ENCODE measurements at places on chromosomes 13 and 19.

DNA sequence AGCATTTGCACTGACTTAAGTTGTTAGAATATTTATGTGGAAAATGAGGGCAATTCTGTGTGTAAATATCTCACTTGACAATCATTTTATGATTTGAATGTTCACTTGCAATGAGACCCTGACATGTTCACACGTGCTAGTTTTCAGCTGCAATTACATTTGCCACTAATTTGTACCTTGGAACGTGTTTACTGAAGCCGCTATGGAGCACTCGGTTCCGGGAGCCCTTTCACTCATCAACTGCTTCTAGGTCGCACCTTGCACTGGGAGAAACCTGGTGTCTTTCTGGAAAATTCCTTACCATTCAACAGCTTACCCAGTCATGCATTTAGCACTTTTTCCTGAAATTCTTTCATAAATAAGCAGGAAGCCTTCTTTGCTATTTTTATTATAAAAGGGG is 229.6 kb downstream of the ZIC5 start:
- DNase-seq = no peak

DNA sequence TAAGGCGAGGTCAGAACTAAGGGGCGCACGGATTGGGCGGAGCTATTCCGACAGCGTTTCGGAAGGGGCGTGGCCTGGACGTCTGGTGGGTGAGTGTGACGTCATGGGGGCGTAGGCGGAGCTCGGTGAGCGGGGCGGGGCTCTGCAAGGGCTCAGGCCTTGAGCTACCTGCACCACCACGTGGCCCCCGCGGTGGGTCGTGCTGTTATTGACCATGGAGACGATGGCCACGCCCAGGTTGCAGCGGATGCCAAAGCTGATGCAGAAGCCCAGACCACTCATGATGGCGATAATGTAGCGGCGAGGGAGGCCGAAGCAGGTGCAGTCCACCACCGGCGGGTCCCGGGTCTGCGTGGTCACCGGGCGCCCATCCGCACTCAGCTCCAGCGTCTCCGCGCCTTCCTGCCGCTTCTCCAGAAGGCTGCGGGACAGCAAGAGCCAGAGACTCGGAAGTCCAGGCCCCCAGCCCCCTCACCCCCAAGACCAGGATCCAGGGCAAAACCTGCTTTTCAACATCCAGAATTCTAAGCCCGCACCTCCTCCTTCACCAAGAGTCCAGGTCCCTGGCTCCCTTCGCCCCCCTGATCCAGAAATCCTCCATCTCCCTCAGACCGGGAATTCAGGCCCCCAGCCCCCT is 4.8 kb downstream of the SLC17A7 start:
- peak; percentile 63 for DNase-seq

DNA sequence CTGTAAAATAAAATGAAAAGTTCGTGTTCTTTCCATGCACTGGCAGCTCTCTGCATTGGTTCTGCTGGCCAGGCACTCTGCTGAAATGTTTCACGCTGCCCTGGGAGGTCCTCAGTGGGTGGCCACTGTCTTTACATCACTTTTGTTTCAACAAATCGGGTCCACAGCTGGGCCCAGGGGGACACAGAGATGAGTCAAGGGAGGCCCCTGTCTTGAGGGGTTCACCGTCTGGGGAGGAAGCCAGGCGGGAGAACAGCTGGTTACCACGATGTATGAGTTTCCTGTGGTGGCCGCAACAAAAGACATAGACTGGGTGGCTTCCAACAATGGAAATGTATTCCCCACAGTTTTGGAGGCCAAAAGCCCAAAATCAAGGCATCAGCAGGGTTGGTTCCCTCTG is 5.1 kb upstream of the KLF2 start:
- no peak for DNase-seq

DNA sequence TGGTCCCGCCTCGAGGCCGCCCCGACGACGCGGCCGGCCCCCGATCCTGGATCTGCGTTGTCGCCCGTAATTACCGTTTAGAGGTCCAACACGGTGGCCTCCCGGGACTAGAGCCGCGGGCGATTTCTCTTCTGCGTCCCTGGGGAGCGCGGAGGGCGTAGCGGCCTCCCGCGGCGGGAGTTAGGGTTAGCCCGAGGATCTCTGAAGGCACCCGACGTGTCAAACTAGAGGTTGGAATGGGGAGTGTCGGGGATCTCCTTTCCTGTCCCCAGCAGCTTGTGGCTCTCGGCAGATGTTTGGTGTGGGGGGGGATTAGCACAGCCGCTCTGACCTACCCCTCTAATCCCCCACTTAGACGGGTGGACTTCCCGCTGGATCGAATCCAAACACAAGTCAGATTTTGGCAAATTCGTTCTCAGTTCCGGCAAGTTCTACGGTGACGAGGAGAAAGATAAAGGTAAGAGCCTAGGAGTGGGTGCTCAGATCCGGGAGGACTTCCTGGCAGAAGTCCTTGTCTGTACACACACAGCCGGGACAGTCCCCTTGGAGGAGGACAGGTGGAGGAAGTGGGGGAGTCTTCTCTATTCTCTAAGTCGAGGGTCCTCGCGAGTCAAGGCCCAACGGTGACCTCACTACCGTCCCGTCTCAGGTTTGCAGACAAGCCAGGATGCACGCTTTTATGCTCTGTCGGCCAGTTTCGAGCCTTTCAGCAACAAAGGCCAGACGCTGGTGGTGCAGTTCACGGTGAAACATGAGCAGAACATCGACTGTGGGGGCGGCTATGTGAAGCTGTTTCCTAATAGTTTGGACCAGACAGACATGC is 581 bp downstream of the CALR start:
- DNase-seq = peak; percentile 64

- no peak for DNase-seq
Measured at GRCh38 chr13:109135018-109135417, 505.6 kb downstream of the MYO16 start.

DNA sequence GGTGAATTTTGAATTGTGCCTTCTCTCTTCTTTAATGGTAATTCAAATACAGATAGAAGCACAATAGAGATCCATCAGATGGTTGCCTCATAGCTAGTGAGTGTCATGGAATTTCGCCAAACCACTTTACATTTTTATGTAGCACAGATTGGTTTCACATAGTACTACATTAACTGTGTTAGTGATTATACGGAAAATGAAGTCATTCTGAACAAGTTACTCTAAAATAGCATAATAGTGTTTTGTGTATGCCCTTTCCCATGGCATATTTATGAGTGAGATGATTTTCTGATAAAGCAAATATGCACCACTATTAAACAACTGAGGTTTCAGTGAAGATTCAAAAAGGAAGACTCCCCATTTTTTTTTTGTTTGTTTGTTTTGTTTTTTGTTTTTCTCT is 1623.5 kb downstream of the PCDH9 start:
- no peak for DNase-seq

GRCh38 chr19:15466851-15467733 is 2.7 kb upstream of the RASAL3 start:
- DNase-seq = peak; percentile 20

DNA sequence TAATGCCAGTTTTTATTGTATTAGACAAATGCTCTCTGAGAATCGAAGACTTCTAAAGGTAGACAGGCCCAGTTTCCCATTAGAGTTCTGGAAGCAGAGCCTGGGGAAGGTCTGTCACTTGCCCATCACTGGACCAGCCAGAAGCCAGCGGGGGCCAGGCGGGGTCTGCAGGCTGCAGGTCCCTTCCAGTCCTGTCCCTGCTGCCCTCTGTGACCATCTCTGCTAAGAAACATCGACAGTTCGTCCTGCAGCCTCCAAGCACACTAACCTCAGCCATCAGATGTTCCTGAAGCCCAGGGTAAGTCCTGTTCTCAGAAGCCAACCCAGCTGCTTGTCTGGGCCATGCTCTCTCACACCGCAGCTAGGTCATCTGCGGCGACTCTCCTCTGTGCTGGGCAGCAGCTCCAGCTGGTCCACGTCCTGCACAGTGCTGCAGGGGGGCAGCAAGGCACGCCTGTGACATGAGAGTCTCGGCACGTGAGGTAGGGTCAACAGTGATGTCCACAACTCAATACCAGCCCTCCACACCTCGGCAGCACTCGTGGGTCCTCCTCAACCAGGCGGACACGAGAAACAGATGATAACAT is 2.9 kb upstream of the ADPRHL1 start:
- DNase-seq = no peak

- DNase-seq = no peak
Measured at GRCh38 chr13:50512474-50513299, 330.8 kb downstream of the DLEU7 start.

GRCh38 chr19:8335343-8336071 is 7.6 kb downstream of the KANK3 start:
- no peak for DNase-seq

DNA sequence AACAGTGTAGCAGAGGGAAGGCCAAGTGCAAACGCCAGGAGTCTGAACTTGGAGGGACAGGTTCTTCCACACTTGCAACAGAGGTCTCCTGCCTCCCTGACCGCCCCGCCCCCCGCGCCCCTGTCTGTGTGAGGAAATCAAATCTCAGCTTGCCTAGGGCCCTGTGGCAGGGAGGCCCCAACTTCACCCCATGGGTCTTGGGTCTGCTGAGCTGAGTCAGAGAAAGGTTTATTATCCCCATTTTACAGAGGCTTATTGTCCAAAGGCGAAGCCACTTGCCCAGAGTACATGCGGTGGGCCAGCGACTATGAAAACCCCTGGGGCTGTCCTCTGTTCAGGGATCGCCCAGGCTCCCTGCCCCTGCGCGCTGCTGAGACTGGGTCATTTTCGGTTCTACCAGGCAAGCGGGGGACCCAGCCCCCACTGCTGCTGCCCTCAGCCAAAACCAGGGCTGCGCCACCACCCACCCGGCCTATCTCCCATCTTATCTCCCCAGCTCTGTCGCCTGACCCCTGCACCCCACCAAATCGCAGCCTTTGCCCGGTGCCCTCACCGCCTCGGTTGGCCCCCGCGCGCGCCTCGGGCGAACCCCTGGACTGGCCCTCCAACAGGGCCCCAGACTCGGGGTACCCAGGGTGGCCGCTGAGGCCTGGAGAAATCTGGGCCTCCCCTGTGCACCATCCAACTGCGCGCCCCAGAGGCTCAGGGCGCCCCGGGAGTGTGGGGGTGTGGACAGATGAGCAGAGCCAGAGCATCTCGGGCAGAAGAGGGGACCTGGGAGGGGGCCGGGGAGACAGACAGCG is 850 bp upstream of the CERS4 start:
- DNase-seq = no peak

DNA sequence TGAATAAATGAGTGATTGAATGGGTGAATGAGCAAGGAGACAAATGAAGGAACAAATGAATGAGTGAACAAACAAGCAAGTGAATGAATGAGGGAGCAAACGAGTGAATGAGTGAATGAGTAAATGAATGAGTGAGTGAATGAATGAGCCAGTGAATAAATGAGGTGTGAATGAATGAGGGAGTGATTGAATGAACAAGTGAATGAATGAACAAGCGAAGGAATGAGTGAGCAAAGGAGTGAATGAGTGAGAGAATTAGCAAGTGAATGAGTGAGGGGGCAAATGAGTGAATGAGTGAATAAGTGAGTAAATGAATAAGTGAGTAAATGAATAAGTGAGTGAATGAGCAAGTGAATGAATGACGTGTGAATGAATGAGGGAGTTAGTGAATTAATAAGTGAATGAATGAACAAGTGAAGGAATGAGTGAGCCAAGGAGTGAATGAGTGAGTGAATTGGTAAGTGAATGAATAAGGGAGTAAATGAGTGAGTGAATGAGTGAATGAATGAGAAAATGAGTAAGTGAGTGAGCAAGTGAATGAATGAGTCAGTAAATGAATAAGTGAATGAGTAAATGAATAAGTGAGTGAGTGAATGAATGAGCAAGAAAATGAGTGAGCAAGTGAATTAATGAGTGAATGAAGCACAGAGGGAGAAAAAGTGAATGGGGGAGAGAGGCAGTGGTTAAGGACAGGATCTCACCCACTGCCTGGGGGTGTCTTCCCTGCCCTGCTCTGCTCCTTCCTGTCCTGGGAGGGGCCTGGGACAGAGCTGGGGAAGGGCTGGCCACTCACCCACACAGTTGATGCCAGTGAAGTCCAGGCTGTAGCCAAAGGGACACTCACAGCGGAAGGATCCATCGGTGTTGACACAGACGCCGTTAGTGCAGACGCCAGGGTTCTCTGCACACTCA is 36.4 kb downstream of the CCL25 start:
- no peak for DNase-seq

GRCh38 chr13:46544208-46544607 is 8.8 kb upstream of the LRCH1 start:
- no peak for DNase-seq

DNA sequence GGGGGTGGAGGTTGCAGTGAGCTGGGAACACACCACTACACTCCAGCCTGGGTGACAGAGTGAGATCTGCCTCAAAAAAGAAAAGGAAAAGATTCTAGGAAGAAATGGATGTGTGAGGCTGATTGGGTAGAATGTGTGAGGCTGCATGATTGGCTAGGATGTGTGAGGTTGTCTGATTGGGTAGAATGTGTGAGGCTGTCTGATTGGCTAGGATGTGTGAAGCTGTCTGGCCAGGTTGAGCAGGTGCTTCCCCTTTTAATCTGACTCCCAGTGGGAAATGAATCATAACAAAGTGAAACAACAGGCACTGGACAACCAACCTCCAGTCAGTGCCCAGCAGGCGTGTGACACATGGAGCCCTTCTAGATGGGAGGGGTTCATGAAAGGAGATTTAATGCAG is 14.7 kb downstream of the C13orf46 start:
- no peak for DNase-seq

GRCh38 chr19:52670046-52670445 is 31.9 kb upstream of the ZNF83 start:
- DNase-seq = no peak

GRCh38 chr19:47228937-47229675 is 1.9 kb downstream of the BBC3 start:
- DNase-seq = peak; percentile 65

GRCh38 chr13:95800436-95800835 is 123.5 kb downstream of the DNAJC3 start:
- no peak for DNase-seq

GRCh38 chr13:23183292-23183691 is 2.5 kb downstream of the SGCG start:
- DNase-seq = no peak

DNA sequence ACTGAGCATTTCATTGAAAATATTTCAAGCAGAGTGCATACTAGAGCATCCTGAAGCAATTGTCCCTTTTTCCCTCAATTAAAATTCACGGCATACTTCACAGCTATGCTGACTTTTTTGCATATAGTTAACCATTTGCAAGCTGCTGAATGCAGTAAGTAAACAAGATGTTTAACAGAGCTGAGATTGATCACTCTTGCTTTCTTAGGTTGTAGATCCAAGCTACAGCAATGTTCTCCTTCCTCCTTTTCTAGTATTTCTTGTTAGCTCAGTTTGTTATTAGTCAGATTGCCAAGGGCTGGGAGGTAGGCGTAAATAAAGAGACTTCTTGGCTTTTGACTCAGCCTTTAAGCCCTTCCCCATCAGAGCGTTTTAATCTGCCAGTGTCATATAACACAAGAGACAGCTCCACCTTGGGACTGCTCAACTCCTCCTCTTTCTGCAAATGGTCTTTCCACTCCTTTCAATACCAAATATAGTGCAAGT is at the start of gene SLITRK6:
SLITRK6 (minus strand) TSS at position 323 of the 486 bp plus-strand sequence. CDS start 2,911 bp downstream, outside the sequence.
- DNase-seq = no peak

- no peak for DNase-seq
Measured at GRCh38 chr13:91115776-91116175, 231.7 kb upstream of the MIR17HG start.

- DNase-seq = no peak
Measured at GRCh38 chr13:90902255-90902654, 445.2 kb upstream of the MIR17HG start.

GRCh38 chr13:51147732-51148131 is 36.7 kb upstream of the C13orf42 start:
- no peak for DNase-seq

GRCh38 chr13:22077764-22078163 is 406.9 kb downstream of the FGF9 start:
- no peak for DNase-seq
